ENCODE measurements at places on chromosomes 6 and 20.

DNA sequence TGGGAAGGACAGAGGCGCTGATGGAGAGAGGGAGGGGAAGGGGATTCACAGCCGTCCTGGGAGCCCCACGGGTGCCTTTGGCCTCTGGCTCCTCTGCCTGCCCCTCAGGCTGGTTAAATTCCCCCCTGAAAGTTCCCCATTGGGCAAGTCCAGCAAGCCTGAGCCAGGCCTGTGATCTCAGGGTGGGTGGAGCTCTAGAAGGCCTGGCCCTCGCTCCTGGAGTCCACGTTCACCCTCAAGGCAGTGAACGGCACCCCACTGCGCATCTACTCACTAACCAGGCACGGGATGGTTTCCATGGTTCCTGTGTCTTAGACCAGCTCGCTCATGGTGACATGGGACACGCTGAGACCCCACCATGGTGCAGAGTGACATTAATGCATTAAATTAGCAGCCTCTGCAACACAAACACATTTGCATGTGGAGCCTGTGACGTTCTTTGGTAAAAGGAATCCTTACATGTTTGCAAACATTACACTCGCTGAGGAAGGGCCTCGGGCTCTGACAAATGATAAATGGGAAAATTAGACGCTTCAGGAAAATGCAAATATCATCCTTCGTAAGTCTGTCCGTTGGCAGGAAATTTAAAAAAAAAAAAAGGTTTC is 452.7 kb downstream of the PREX1 start:
- DNase-seq, result no peak

DNA sequence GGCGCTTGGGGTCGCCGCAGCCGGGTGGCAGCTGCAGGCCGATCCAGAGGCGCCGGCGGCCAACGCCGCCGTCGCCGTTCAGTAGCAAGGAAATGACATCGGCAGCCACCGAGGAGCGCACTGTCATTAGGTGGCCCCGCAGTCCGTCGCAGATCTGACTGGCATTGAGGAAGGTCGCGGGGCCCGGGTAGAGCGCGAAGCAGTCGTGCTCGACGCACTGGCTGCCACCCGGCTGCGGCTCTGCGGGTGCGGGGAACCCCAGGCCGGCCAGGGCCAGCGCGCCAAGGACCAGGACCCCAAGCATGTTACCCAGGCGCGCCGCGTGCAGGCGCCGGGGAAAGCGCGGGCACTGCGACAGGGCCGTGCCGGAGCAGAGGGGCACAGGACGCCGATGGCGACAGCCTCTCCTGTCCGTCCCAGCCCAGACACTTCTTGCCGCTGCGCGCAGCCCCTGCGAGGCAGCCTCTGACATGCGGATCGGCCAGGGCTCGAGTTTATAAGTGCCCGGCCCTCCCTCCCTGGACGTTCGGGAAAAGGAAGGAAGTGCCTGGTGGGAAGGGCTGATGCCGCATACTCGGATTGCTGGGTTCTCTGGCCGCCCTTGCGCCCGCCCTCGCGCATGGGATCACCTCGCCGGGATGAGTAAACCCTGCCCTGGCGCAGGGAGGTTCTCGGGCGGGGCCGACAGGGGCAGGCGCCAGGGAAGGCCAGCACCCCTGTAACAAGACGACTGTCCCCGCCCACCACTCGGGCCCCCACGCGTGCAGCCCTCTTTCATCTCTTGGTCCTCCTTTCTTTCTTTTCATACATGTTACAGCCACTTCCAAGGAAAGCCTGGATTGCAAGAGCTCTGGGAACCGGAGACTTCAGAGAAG is at the start of gene THBD:
THBD (minus strand) TSS at position 472 of the 875 bp plus-strand sequence; CDS start at position 304, 168 bp downstream.
- peak; percentile 66 for DNase-seq

DNA sequence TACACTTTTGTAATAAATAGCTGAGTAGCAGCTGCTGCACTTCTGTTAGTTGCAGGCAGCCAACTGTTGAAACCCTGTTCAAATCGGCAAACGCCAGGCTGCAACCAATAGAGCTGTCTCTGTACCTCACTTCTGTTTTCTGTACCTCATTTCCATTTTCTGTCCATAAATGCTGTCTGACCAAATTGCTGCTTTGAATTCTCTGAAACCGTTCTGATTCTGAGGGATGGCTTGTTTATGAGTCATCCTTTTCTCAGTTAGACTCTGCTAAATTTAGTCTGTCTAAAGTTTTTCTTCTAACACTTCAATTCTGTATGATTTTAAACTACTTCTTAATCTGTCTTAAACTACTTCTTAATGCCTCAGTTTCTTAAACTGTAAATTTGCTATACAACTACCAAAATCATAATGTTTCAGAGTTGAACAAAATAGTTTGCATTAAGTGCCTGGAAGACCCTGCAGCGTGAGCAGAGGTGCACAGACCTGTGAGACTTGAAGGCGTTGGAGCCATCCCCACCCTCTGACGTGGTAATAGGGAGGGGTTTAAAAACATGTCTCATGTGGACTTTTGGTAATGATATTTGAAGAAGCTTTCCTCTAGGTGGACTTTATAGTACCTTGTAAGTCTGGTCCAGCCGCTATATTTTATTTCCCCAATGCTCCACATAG is 9.6 kb downstream of the BTNL2 start:
- DNase-seq, result no peak

- no peak for DNase-seq
These were observed 29.0 kb downstream of the CEBPB start for GRCh38 chr20:50219600-50219999.

DNA sequence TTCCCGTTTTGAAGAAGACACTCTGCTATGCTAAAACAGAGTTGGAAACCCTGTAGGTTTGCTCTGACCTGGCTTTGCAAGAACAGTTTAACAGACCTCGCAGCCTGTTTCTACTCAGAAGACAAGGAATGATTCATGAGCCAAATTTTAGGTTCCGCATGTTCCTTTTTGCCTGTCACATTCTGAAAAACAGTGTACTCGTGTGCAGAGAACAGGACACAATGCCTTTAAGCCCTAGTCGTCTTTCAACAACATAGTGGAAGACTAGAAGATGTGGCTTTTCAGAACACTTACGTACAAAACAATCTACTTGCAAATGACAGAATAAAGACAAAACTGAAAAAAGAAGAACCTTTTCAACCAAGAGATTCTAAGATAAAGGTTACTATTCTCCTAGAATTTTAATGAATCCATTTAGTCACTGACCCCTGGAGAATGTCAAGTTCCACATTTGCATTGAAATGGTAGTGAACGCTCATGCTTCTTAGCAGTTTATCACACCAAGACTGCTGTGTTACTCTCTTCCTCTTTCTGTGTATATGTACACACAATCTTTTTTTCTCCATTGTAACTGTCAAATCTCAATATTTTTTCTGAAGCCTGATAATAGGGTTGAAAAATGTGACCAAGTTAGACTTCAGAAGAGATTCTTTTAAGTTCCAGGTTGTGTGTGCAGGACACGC is 220.7 kb upstream of the NRSN1 start:
- DNase-seq, result no peak

- no peak for DNase-seq
These were observed 39.5 kb downstream of the PKIB start for GRCh38 chr6:122649701-122650100.

DNA sequence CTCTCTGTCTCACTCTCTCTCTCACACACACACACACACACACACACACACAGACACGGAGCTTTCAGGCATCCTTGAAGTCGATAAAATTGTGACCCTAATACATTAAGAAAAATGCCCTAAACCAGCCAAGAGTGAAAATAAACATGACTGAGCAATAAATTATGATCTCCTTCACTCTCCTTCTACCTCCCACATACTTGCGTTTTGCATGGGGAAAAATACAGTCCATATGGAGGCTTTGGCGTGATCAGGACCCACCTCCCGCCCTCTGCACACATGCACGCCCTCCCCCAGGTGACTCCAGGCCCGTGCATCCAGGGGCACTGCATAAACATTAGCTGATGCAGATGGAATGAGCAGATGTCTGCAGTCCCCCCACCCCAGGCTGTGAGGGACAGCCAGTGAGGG is 114.2 kb upstream of the JARID2 start:
- DNase-seq, result no peak

Measured in fibroblast of skin of back (primary cell).